Activated CD4-positive, alpha-beta memory T cell treated with anti-CD3 and anti-CD28 coated beads for 36 hours (primary cell): ENCODE measurements at places on chromosomes 1 and 21. TPM values are rescaled to one million over a fixed set of nuclear protein-coding genes. Genes with fewer than 3 reads are reported as not detected.

The CHIA gene
- not detected for total RNA-seq

The SH3D21 gene
- total RNA-seq = 18.1 TPM

The HSD3B2 gene
- total RNA-seq = not detected

The KCNK1 gene
- 5.0 TPM for total RNA-seq

The CFHR4 gene
- not detected for total RNA-seq

The RHD gene
- not detected for total RNA-seq

The GRHL3 gene
- total RNA-seq = not detected

The DNAI4 gene
- total RNA-seq = 1.6 TPM

The KRTAP19-3 gene
- not detected for total RNA-seq

DNA sequence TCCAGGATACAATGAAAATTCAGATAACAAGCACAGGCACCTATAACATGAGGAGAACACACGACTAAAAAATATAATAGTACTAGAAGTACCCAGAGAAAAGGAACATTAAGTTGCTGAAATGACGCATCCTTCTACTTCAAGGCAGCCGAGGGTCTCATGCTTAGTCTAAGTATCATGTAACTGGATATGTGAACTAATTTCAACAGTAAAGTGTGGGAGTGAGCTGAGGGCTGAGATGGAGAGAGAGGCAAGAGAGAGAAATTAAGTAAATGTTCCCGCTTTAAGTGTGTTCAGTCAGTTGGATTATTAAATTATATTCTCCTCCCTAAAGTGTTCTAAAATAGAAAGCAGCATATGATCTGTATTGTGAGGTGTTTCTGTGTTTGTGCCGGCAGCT is 152.2 kb upstream of the KRTAP19-8 start:
- H3K4me3 ChIP-seq = peak overlapping the region; percentile 56
- DNase-seq = no peak
- H3K36me3 ChIP-seq = peaks cover 36% of the 10 kb centered on the region
- H3K27ac ChIP-seq = peak overlapping the region; percentile 72
- no peaks in the 10 kb centered on the region for H3K27me3 ChIP-seq
- H3K4me1 ChIP-seq = peaks cover 88% of the 10 kb centered on the region

DNA sequence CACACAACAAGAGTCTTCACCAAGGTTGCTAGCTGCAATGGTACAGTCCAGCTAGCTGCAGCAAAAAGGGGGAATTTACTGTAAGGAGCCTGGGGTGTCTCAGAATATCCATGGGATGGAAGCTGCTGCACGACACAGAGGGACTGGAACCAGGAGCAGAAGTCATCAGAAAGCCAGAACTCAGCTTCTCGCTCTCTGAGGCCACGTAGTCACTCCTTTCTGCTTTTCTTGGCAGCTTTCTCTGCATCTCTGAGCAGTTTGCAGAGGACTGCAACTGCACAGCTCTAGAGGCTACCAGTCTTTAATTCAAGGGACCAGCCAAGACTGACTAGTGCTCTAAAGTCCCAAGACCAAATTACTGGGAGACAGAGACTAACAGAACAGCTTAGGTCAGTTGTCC is 27.0 kb upstream of the IL10 start:
- peaks cover 16% of the 10 kb centered on the region for H3K27me3 ChIP-seq
- no peak for DNase-seq
- peaks cover 4% of the 10 kb centered on the region for H3K36me3 ChIP-seq
- no peak overlapping the region for H3K27ac ChIP-seq
- no peak overlapping the region for H3K4me3 ChIP-seq
- peaks cover 73% of the 10 kb centered on the region for H3K4me1 ChIP-seq

DNA sequence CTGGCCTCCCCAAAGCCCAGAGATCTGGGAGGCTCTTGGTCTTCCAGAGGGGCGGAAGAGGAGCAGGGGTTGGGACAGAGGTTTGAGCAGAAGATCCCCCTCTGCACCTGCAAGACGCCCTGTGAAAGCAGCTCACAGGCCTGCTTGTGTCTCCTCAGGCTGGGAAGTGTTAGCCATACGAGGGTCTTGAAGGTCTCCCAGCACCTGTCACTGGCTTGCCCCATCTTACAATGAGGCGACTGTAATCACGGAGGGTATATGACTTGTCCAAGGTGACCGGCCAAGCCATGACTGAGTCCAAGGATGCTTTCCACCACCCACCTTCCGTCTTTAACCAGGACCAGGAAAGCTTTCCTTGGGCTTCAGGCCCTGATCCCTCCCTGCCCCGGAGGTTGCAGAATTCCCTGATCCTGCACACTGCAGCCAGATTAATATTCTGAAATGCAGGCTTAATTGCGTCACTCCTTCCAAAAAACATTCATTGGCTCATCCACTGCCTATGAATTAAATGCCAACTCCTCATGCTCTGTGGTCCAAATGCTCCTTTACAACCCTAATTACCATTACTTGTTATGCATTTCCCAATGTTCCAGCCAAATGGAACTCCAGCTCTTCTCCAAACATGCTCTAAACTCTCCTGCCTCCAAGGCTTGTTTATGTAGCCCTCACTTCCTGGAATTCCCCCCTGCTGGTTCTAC is 64.0 kb downstream of the DDX20 start:
- peaks cover 7% of the 10 kb centered on the region for H3K27me3 ChIP-seq
- no peaks in the 10 kb centered on the region for H3K4me1 ChIP-seq
- H3K27ac ChIP-seq = no peak overlapping the region
- H3K4me3 ChIP-seq = no peak overlapping the region

- no peaks in the 10 kb centered on the region for H3K36me3 ChIP-seq
- no peaks in the 10 kb centered on the region for H3K4me1 ChIP-seq
- H3K4me3 ChIP-seq = no peak overlapping the region
Measured at GRCh38 chr1:63966016-63966415, 192.2 kb downstream of the ROR1 start.

DNA sequence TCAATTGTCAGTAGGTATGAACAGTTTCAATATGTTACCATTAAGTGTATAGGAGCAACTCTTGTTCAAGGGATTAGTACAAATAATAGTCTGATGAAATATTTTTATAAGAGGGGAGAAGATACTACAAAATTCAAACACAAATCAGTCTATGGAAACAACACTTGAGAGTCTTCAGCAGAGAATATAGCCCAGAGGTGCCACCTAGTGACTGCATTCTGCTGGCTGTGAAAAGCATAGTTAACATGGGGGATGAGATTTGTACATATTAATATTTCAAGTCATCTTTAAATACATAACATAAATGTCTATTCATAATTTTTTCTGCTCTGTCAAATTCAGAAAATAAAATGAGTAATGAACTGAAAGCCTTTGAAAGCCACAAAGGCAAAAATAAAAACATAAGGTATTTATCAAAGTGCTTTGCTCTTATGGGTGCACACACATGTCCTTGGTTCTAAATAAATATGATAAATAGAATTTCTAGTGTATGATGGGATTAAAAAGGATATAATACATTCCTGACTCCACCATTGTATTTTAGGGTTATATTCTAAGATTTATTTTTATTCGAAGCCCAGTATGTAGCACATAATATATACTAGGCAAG is 440.9 kb upstream of the ZRANB2 start:
- H3K27ac ChIP-seq = no peak overlapping the region
- H3K4me1 ChIP-seq = no peaks in the 10 kb centered on the region
- DNase-seq = no peak
- no peak overlapping the region for H3K4me3 ChIP-seq
- no peaks in the 10 kb centered on the region for H3K27me3 ChIP-seq

DNA sequence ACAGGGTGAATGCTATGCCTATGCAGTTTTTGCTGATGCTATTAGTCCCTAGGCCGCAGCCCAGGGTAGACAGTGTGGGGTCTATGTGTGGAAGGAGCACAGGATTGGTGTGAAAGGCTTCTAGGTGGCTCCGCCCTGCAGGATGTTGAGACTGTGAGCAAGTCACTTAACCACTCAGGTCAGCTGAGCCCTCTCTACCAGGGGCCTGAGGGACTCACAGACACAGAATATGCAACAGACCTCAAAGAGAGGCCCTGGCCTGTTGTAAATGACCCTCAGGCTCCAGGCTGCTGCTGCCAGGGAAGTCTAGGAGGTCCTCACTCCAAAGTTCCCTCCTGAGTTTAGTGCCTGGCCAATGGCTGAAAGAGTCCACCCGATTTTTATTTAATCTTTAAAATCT is 11.0 kb downstream of the NHLH2 start:
- peaks cover 4% of the 10 kb centered on the region for H3K4me1 ChIP-seq
- peaks cover 54% of the 10 kb centered on the region for H3K27me3 ChIP-seq
- H3K4me3 ChIP-seq = no peak overlapping the region
- no peak for DNase-seq
- H3K36me3 ChIP-seq = peaks cover 1% of the 10 kb centered on the region

- no peaks in the 10 kb centered on the region for H3K36me3 ChIP-seq
- H3K4me1 ChIP-seq = peaks cover 47% of the 10 kb centered on the region
- H3K27me3 ChIP-seq = no peaks in the 10 kb centered on the region
- no peak for DNase-seq
- H3K4me3 ChIP-seq = no peak overlapping the region
- peak overlapping the region; percentile 54 for H3K27ac ChIP-seq
Measured at GRCh38 chr1:246609632-246610031, 43.4 kb downstream of the CNST start.

- H3K27ac ChIP-seq = no peak overlapping the region
- DNase-seq = no peak
- no peak overlapping the region for H3K4me3 ChIP-seq
- H3K27me3 ChIP-seq = no peaks in the 10 kb centered on the region
- H3K36me3 ChIP-seq = no peaks in the 10 kb centered on the region
Measured at GRCh38 chr1:101924700-101925099, 72.0 kb downstream of the OLFM3 start.

- DNase-seq = no peak
- no peak overlapping the region for H3K4me3 ChIP-seq
- H3K27ac ChIP-seq = no peak overlapping the region
- no peaks in the 10 kb centered on the region for H3K36me3 ChIP-seq
- no peaks in the 10 kb centered on the region for H3K4me1 ChIP-seq
- H3K27me3 ChIP-seq = peaks cover 22% of the 10 kb centered on the region
Measured at GRCh38 chr1:220825819-220826551, 39.3 kb downstream of the MTARC1 start.

- no peak overlapping the region for H3K27ac ChIP-seq
- H3K4me1 ChIP-seq = peaks cover 9% of the 10 kb centered on the region
- H3K27me3 ChIP-seq = no peaks in the 10 kb centered on the region
- H3K4me3 ChIP-seq = no peak overlapping the region
- H3K36me3 ChIP-seq = peaks cover 33% of the 10 kb centered on the region
Measured at GRCh38 chr1:46284597-46285564, 18.5 kb downstream of the LRRC41 start.

DNA sequence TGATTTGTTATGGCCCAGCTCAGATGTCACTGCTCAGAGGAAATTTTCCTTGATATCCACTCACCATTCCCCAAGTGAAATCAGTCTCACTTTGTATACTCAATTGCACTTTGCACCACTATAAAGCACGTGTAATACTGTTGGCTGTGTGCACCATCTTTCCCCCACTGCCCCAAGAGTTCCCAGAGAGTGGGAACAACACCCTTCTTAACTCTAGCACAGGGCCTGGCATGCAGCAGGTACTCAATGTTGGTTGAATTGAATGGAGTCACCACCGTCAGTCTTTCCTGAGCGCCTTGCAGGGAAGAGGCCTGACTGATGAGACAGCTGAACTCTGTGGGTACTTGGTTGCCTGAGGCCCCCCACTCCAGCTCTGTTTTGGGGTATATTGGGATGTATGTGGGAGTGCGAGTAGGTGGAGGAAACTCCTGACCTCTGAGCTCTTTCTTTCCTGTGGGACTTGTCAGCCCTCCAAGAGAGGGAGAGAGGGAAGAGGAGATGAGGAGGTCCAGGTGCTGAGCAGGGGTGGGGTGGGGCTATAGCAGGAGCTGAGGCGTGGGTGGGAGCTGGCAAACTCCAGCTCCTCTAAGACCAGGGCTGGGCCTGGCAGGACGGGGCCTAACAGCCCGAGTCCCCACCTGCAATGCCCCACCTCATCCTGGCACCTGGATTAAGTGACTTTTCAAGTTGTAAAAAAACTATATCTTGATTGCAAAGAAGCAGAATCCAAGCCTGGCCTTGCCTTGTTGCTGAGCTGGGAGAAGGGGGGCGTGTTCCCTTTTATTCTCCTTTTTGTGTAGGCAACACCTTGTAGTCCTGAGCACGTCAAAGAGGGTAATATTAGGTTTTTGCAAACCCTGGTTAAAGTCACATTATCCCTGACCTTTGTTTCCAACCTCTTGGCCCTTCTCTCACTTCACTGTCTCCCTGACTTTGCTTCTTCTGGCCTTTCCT is 19.4 kb upstream of the WASF2 start:
- DNase-seq = no peak
- H3K36me3 ChIP-seq = no peaks in the 10 kb centered on the region
- H3K4me1 ChIP-seq = no peaks in the 10 kb centered on the region
- H3K27ac ChIP-seq = no peak overlapping the region
- H3K4me3 ChIP-seq = no peak overlapping the region

DNA sequence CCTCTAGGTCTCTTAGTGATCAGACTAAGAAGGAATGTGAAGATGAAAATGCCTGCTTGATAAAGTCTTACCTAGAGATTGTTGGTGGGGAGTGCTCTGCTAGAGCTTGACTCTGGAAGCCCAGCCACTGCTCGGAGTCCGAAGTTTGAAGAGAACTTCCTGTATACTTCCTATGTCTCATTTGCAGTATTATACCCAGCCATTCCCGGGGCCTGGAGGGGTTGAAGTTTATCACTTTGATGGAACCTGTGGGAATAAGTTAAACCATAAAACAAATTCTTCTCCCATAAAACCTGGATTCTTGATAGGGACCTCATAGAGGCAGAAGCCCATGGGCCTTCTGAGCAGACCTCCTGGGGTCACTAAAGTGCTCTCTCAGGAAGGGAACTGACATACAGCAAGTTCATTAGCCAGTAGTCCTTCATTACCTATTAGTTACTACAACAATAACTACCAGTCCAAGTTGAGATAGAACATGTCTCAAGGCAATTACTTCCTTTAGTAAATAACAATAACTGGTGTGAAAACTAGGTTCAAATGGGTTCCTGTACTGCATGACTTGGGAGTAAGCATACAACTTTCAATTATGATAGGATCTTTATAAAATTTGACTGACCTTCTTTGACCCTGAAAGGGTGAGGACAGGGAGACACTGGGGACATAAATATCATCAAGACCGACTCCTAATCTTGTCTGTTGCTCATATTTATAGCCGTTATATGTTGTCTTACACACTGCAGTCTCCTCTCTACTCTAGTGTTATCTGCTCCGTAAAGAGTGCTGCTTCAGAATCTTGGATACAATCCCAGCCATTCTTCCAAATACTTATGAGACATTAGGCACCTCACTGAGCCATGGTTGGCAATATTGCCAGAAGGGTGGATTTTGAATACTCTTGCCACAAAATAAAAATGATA is at the start of gene OR6N1:
Gene OR6N1 (minus strand): TSS at position 246 of the 917 bp plus-strand sequence. CDS start 5,513 bp downstream, outside the sequence.
- no peak within 1 kb of the TSS for H3K4me3 ChIP-seq
- H3K4me1 ChIP-seq = no peaks in the 10 kb centered on the region
- peaks cover 5% of the 10 kb centered on the region for H3K27me3 ChIP-seq

DNA sequence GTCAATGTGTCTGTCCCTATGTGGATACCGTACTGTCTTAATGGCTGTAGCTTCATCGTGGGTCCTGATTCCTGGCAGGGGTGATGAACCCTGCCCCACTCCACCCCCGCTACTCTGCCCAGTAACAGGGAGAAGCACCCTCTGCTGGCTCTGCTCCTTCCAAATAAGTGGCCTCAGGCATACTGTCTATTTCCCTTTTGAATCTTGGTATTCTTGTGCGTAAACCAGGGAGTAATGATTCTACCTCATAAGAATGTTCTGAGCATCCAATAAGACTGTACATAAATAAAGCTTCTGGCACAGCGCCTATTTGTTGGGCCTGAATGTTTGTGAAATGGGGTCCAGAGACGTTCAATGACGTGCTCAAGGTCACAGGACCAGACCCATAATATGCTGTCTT is 35.2 kb upstream of the CTPS1 start:
- H3K4me1 ChIP-seq = peaks cover 6% of the 10 kb centered on the region
- H3K27me3 ChIP-seq = peaks cover 7% of the 10 kb centered on the region

GRCh38 chr1:22575532-22576149 is 12.4 kb downstream of the EPHA8 start:
- no peak overlapping the region for H3K27ac ChIP-seq
- H3K4me1 ChIP-seq = no peaks in the 10 kb centered on the region
- DNase-seq = no peak
- H3K36me3 ChIP-seq = no peaks in the 10 kb centered on the region
- H3K27me3 ChIP-seq = peaks cover 7% of the 10 kb centered on the region
